ENCODE measurements at places on chromosomes 6 and 20. TPM values are rescaled to one million over a fixed set of nuclear protein-coding genes. Genes with fewer than 3 reads are reported as not detected.

DNA sequence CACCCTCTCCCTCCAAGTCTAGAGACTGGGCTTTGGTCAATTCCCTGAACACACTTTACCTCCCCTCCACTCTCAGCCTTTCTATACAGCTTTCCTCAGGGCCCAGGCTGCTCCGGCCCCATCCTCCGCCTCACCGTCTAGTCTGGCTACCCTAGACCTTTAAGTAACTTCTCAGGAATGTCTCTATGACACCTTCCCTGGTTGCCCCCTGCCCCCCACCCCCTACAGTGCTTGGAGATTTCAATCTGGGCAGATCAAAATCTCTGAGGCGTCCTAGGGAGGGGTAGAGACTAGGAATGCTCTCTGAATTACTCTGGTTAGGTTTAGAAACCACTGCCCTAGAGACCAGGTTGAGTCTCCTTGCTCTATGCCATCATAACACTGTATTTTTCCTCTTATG, 6.1 kb downstream of the UBE2J1 start:
- no peak for DNase-seq

POU3F2 gene
- total RNA-seq, result not detected

PRPH2 gene
- not detected for total RNA-seq

GRCh38 chr6:85250586-85251220, 199.2 kb upstream of the NT5E start:
- no peak for DNase-seq

SYCP2L gene
- total RNA-seq, result 0.40 TPM

DNA sequence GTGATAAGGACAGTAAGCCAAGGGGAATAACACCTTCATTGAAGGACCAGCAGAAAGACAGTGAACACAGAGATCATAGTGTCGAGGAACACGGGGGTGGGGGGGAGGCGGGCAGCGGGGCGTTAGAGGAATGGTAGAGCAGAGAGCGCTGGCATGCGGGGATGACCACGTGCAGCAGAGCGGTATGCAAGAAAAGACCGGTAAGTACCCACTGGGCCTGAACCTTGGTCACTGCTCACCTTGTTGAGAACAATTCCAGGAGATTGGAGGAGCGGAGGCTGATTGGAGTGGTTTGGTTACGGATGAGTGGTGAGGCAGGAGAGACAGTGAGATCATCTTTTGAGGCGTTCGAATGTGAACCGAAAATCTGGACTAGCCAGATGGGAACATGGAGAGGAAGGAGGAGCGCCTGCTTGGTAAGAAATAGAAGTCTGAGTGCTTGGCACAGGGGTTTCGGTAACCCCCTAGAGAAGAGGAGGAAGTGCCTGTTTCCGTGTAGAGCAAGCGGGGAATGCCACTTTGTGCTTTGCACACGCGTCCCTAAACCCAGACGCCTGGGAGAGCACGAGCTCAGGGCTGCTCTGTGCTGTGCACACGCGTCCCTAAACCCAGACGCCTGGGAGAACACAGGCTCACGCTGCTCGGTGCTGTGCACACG, 70.0 kb downstream of the FAM120B start:
- no peak for DNase-seq

- DNase-seq, result no peak
These were observed 62.8 kb upstream of the CTNNBL1 start for GRCh38 chr20:37630993-37631392.

All from naive thymus-derived CD4-positive, alpha-beta T cell (primary cell).